ENCODE measurements at places on chromosomes 6 and 20.

DNA sequence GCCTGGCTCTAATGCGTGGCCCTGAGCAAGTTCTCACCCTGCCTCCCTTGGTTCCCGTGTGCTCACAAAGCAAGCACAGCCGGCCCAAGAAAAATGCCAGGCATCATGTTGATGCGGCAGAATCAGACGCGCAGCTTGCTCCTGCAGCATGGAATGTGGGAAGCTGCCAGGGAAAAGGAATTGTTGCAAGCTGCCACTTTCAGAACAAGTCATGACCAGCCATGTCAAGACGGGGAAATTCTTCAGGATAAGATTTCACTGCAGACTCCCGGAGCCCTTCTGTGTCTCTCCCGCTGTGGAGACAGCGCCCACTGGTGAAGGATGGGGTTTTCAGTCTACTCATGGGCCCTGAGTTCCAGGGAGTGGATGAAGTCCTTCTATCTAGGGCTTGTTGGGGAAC lies 4.6 kb downstream of the DACT2 start:
- no peak for DNase-seq

DNA sequence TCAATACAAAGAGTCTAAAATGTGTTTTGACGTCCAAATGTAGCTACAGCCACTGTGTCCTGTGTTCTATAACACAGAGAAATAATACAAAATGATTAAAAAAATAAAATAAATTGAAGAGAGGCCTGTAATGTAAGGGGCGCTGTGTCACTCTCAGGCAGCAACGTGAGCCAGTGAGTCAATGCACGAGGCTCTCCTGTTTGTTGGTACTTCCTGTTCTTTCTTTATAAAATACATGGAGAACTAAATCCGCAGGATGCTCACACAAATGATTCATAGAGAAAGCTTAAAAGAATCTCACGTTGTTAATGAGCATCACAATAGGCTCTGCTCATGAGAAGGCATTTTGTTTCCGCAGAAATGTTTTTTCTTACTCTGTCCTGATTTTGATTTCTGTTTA lies 635.0 kb upstream of the AGPAT4 start:
- no peak for DNase-seq

GRCh38 chr6:23637296-23637695 lies 488.7 kb upstream of the NRSN1 start:
- no peak for DNase-seq

DNA sequence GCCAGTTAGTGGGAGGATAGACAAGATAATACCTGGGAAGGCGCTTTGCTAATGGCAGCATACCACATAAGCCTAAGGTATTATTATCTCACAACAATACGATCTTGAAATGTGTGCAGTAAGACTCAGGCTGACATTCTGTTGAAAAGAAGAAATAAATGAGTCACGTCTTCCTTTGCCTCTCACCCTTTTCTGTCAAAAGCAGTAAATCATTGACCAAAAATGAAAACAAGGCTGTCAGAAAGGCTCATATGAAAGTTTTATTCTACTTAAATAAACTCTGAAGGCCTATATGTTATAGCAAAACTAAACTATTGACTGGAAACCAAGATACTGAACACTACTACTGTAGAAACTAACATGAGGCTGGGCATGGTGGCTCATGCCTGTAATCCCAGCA lies 43.1 kb upstream of the IL20RA start:
- no peak for DNase-seq

- no peak for DNase-seq
These were observed 150.7 kb downstream of the PDSS2 start for GRCh38 chr6:107308677-107309076.

DNA sequence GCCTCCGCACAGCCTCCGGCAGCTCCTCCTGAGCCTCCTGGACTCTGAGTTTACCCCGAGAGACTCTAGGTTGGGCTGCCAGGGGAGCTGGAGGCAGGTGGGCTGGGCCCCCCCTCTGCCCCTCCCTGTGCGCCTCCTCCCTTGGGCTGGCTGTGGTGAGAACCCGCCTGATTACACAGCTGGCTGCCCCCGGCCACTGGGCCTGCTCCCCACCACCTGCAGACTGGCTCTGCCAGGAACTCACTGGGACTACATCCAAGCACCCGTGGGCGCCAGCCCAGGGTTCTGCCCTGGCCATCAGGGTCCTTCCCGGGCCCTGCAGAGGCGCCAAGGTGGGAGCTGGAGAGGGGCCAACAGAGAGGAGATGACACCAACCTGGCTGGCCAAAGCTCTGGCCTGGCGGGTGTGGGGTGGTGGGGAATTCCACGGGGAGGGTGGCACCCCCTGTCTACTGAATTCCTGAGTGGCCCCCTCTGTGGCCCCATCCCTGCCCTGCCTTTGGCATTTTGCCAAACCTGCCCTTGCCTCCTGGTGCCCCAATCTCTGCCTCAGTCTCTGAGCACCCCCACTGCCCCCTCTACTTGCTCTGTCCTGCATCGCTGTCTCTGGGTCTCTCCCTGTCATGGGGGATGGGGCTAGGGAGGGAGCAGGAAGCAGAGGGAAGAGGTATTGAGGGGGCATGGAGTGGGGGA lies 21.9 kb upstream of the CDH22 start:
- no peak for DNase-seq

DNA sequence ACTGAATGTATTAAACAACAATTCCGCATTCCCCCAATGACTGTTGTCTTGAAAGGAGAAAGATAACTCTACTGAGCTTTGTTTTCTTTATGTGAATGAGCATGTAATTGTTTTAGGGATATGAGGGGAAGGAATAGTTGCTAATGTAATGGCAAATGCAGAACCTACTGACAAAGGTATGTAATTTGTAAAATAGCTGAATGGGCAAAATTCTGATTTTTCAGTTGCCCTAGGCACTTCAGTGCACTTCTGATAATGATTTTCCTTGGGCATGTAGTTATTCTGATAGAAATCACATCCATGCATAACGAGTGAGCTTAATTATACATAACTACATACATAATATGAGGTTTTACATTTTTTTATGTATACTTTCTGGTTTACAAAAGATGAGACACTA lies 53.4 kb upstream of the FOXO3 start:
- no peak for DNase-seq

- DNase-seq = no peak
These were observed 528.6 kb downstream of the PRKN start for GRCh38 chr6:162198925-162199324.

DNA sequence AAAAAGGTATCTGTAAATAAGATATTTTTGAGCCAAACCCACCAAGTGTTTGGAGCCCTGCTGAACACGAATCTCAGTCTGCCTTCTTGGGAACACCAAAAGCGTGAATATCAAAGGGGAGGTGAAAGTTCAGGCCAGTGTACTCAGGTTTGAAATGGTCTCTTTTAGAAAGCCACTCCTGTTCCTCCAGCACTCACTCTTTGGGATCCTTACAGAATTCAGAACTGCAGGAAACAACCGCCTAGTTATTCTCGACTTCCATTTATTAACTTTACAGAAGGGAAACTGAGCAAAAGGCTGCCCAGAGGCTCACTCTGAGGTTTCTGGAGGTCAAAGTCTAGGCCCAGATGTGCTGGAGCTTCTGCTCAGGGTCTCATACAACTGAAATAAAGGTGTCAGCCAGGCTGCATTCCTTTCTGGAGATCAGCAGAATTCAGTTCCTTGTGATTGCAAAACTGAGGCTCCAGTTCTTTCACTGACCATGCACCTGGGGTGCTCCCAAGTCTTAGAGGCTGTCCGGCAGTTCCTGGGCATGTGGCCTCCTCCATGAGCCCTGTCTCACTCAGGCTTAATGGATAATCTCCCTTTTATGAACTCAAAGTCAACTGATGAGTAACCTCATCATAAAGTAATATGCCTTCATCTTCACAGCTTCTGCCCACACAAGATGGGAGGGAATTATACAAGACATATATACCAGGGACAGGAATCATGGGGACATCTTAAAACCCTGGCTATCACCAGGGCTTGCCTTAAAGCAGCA lies 65.5 kb upstream of the TNFAIP3 start:
- no peak for DNase-seq

- DNase-seq = no peak
These were observed 6.1 kb downstream of the FOXF2 start for GRCh38 chr6:1395506-1395905.

GRCh38 chr6:46715141-46715540 lies 20.0 kb downstream of the PLA2G7 start:
- DNase-seq = no peak

DNA sequence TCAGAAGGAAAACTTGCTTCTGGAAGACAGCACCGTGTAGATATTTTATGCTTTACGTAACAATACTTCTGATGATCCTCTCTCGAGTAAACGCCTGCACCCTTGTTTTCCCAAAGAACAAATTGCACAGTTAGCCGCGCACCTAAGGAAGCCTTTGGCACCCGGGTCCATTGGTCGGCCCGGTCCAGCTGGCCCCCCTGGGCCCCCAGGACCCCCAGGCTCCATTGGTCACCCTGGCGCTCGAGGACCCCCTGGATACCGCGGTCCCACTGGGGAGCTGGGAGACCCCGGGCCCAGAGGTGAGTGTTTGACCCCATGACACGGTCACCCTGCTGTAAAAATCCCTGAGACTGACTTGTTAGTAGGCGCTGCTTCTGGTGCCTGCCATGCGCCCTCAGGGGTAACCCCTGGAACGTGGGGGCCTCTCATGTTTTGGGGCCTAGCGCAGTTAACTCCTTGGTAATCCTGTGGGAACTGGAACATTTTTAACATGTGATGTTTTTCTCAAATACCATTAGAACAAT lies 20.2 kb downstream of the COL9A3 start:
- no peak for DNase-seq

GRCh38 chr6:170222498-170223471 lies 68.1 kb downstream of the DLL1 start:
- no peak for DNase-seq

DNA sequence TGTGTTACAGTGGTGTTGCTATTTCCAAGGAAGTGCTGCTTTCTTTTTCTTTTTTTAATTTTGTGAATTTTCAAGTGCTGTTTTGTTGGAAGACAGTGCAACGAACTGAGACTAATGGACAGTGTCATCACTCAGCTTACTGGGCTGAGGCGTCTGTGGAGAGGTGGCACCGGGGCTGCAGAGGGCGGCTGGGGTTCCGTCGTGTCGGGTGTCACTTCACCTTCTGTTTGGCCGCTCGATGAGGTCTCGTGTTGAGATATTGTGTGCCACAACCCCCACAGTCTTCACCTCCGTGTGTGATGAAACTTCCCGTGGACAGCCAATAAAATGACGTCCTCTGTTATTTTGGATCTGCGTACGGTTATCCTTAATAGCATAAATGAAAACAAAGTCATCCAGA lies 149.4 kb upstream of the SNX9 start:
- DNase-seq = no peak

GRCh38 chr6:121504227-121504626 lies 68.8 kb downstream of the GJA1 start:
- no peak for DNase-seq

GRCh38 chr6:13763740-13764381 lies 50.5 kb downstream of the MCUR1 start:
- no peak for DNase-seq

DNA sequence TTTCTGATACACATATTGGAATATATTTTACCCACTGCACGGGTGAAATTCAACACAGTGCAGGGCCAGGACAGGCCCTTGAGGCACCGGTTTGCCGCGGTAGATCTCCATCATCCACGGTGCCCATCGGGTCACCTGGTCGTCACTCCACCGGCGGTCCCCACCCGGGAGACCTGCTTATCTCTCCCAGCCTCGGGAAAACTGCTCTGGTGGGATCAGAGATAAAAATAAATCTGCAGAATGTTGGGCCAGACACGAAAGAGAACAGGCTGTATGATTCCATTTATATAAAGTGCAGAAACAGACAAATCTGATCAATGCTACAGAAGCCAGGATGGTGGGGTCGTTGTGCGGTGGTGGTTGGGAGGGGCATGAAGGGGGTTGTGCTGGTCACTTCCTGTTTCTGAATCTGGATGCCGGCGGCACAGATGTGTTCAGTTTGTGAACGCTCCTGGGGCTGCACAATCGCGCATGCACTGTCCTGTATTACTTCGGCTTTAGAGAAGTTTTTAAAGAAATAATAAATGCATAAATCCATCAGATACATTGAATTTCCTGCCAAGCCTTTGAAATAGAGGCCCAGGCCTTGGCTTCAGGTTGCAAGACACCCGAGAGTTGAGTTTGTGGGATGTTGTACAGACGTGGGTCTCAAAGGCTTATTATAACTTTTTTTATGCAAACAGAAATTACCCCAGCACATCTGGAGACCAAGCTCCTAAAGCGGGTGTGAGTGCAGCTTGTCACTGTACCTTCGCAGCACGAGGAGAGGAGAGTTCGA lies 54.3 kb downstream of the ANKRD60 start:
- no peak for DNase-seq

DNA sequence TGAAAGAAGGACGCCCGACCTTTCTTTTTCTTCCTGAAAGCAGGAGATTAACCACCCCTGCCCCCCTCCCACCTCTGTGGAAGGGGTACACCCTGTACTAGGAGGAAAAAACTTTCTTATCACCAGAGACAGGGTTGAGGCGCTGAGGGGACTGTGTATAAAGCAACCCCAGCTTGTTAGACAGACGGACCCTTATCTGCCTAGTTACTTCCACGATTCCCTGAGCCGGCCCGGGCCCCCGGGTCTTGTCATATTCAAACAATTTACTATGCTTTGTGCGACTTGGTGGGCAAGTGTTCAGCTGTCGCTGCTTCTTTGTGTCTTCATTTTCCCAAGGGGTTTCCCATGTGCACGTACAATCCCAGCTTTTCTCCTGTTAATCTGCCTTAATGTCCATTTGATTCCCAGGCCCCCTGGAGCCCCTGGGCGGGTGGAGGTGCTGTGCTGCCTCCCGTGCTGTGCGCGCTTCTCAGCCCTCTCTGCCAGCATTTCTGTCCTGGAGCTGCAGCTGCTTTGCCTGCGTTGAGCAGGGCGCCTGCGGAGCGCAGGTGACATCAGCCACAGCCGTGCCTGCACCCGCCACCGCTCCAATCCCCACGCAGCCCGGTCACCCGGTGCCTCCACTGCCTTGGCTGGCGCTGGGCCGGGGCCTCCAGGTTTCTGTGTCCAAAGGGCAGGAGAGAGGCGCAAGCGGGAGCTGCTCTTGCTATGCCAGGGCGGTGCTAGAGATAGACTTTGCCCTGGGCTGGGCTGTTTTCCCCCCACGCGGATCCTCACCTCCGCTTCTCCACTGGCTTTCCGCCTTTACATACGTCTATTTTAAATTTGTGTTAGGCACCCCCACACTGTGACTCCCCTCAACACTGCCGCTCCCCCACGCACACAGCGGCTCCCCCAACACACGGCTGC lies 96.2 kb downstream of the TTLL2 start:
- DNase-seq = no peak

GRCh38 chr20:44231713-44232468 lies 15.2 kb upstream of the GDAP1L1 start:
- no peak for DNase-seq

DNA sequence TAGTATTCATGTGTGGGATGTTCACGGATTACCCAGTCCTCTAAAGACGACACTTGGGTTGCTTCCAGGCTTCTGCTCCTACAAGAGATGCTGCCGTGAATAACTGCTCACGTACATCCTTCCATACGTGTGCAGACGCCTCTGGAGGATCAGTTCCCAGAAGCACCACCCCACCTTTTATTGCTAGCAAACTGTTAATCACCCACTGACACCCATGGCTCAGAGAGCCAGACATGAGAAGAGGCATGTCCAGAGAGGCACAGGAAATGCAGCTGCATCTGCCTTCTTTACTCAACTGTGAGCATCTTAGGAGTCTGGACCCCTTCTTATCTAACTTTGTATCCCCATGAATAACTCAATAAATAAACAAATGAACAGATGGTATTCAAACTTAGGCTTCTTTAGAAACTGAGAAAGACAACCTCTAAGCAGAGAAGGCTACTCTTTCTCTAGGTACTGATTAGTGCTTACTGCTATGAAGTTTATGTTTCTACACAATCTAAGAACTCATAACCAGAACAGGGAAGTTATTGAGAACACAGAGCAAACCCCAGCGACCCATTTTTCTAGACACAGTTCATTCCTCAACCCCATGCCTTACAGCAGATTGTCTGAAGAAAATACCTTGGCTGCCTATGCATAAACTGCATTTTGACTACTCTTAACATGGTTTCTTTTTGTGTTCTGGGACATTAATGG lies 228.7 kb upstream of the RREB1 start:
- no peak for DNase-seq
